ENCODE measurements at places on chromosomes 3 and 15. TPM values are rescaled to one million over a fixed set of nuclear protein-coding genes. Genes with fewer than 3 reads are reported as not detected.

GRCh38 chr3:47016934-47017435 is 37.5 kb downstream of the NBEAL2 start:
- H3K27ac ChIP-seq = no peak overlapping the region
- no peak overlapping the region for H3K4me3 ChIP-seq
- peaks cover 34% of the 10 kb centered on the region for H3K4me1 ChIP-seq

Gene SAMD7
- total RNA-seq = not detected

- no peak for DNase-seq
- H3K36me3 ChIP-seq = no peaks in the 10 kb centered on the region
- no peak overlapping the region for H3K27ac ChIP-seq
- H3K4me1 ChIP-seq = no peaks in the 10 kb centered on the region
- H3K4me3 ChIP-seq = no peak overlapping the region
Observed at GRCh38 chr3:43185274-43185982, 79.5 kb upstream of the POMGNT2 start.

Gene CCR3
- not detected for total RNA-seq

GRCh38 chr15:67548862-67549651 is 6.6 kb downstream of the MAP2K5 start:
- peak overlapping the region; percentile 5 for H3K27ac ChIP-seq
- peaks cover 5% of the 10 kb centered on the region for H3K36me3 ChIP-seq
- peaks cover 16% of the 10 kb centered on the region for H3K4me1 ChIP-seq
- H3K27me3 ChIP-seq = no peaks in the 10 kb centered on the region
- H3K4me3 ChIP-seq = no peak overlapping the region

GRCh38 chr3:53510508-53510907 is 16.1 kb downstream of the CACNA1D start:
- no peak overlapping the region for H3K27ac ChIP-seq
- DNase-seq = no peak
- no peaks in the 10 kb centered on the region for H3K4me1 ChIP-seq

Gene ERC2
- 6.3 TPM for total RNA-seq

- H3K36me3 ChIP-seq = peaks cover 9% of the 10 kb centered on the region
- peaks cover 20% of the 10 kb centered on the region for H3K4me1 ChIP-seq
- H3K4me3 ChIP-seq = peak overlapping the region; percentile 89
- no peaks in the 10 kb centered on the region for H3K27me3 ChIP-seq
- peak overlapping the region; percentile 78 for H3K27ac ChIP-seq
- peak; percentile 88 for DNase-seq
Observed at GRCh38 chr3:55488398-55489055, 1.4 kb upstream of the WNT5A start.
